Activated naive CD4-positive, alpha-beta T cell treated with anti-CD3 and anti-CD28 coated beads, Interleukin-2, amount 50 U/mL, for 16 hours (primary cell): ENCODE measurements at places on chromosomes 11 and 22.
A peak's percentile ranks its signal among the peaks of the same experiment; 100 is the strongest.

GRCh38 chr11:16839821-16840220, 101.4 kb downstream of the C11orf58 start:
- DNase-seq, result no peak

- no peak for DNase-seq
Observed at GRCh38 chr11:27179334-27179733, 138.7 kb downstream of the BBOX1 start.

DNA sequence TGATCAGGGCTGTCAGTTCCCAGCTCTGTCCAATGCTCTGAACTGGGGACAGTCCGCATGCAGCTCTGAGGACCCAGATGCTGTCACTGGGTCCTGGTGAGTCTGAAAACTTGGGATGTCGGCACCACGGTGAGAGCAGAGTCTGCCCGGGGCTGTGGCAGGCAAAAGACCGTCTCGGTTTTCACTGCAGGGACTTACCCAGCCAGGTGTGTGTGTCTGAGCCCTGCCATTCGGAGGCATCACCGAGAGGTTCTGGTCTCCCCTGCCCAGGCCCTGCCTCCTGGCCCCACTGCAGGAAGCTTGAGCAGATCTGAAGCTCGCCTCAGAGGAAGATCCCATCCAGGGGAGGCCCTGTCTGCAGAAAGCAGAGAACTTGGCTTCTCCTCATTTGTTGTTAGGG, 5.2 kb downstream of the TP53AIP1 start:
- no peak for DNase-seq

- DNase-seq, result no peak
Observed at GRCh38 chr11:46673713-46674462, 26.5 kb downstream of the ARHGAP1 start.

- DNase-seq, result no peak
Observed at GRCh38 chr11:5922749-5923426, 19.2 kb upstream of the OR56A3 start.

- no peak for DNase-seq
Observed at GRCh38 chr11:101035872-101036271, 93.7 kb downstream of the PGR start.

- DNase-seq, result no peak
Observed at GRCh38 chr22:47369431-47370015, 607.1 kb downstream of the TBC1D22A start.

GRCh38 chr22:19477321-19478044, 1.5 kb downstream of the UFD1 start:
- no peak for DNase-seq

DNA sequence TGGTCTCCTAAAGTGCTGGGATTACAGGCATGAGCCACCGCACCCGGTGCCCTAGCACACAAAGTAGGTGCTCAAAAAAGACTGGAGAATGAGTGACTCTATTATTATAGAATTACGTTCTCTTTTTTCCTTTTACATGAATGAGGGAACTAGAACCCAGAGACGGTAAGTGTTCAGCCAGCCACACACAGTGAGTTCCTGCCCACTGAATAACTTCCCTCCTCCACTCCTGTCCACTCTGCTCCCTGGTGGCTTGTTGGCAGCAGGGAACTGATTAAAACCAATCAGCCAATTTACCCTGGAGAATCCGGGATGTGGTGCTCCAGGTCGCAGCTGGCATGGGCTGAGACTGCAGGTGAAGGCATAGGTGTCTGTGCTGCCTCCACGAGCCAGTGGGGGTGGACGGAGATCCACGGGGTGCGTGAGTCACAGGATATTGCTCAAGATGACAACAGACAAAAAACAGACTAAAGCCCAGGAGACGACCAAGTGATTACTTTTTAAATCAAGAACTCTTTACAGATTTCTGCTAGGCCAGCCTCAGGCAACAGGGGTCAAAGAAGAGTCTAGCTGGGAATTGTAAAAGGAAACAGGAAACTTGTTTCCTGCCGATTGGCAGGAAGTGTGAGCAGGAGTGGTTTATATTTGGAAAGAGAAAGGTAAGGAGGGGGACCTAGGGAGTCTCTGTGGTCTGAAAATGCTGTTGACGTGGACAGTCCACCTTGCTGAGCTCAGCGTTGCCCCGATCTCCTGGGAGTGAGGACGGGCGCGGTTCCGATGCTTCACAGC, 95.2 kb upstream of the TP53I11 start:
- no peak for DNase-seq

GRCh38 chr11:64499261-64500004, 91.6 kb upstream of the SLC22A12 start:
- DNase-seq, result no peak

DNA sequence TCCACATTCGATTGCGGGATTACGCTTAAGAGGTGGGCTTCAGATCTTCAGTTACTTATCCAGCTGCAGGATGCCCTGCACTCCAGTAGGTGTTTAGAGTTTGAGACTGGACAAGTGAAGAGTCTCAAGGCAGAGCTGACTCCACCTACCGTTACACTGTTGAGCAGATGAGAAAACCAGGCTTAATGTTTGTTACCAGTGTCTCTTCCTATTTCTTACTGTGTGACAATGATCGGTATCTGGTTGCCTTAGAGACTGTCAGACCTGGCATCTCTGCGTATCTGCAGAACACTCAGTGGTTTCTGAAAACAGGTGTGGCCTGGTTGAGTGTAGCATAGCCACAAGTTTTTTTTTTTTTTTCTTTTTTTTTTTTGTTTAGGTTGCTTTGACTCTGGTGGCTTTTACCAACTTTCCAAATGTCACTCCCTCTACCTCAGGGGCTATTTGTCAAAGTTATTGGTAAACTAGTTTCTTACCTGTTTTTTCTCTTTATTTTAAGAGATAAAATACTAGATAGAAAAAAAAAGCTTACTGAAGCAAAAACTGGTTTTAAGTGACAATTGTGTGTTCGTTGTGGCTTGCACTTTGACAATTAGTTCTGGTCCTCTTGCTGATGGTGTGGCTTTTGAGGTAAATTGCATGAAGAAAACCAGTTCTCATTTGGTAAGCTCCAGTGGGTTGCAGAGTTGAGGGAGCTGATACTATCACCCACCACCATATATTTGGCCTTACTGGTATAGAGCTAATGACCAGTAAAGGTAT, 284.8 kb downstream of the ETS1 start:
- DNase-seq, result peak; percentile 40

DNA sequence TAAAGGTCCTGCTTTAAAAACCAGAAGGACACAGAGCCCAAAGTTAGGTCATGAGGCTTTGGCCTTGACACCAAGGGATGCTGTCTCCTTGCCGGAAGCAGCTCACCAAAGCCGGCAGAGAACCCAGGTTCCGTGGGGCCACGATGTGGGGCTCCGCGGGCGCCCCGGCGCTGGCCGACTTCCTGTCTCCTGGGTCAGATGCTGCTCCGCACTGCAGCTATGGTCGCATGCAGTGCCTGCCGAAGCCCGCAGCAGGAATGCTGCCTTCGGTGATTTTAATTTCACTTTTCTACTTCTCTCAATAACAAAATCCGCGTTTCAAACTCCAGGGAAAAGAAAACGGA, 454 bp upstream of the OTUB1 start:
- peak; percentile 70 for DNase-seq

DNA sequence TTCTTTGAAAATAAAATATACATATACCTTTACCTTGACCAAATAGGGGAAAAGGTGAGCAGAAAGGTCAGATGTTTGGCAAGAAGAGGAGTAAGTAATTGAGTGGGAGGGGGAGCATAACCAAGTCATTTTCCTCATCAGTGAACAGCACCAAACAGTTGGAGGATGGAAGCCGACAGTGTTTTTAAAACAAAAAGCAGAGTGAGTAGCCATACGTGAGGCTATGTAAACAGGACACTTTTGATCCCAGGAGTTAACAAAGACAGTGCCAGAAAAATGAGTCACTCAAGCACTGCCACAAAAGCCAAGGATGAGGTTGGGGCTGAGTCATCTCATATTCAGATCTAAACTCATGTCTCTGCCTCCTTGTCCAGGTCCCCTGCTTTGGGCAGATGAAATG, 734.7 kb downstream of the KCNA4 start:
- no peak for DNase-seq

- DNase-seq, result no peak
Observed at GRCh38 chr11:66889960-66890359, 33.1 kb downstream of the LRFN4 start.

DNA sequence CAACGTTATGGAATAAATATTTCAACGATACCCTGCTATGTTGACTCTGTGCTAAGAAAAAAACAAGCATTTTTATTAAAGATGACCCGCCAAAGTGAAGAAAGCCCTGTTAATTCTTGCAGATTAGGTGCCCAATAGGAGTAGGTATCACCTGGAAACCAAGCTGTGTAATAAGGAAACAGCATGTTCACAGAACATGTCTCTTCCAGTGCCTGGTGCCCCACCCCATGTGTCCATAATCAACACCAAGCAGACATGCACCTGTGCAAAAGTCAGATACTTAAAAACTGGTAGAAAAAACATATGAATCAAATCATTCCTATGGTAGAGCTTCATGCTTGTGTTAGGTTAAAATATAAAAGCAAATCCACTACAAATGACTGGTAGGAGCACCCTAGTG, 327.1 kb downstream of the SHANK2 start:
- no peak for DNase-seq

DNA sequence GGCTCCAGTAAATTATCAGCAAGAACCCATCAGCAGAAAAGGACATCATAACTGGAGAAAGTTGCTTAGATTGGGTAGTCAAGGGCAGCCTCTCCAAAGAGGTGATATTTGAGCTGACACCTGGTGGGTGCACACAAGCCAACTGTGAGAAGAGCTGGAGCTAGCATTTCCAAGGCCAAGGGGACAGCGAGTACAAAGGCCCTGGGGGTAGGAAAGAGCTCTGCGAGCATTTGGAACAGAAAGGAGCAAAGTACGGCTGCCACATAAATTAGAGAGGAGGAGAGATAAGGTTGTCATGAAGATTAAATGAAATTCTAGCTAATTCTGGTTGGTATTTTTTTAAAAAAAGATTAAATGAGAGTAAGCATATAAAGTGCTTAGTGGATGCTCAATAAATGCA, 21.7 kb upstream of the SMCO4 start:
- no peak for DNase-seq

DNA sequence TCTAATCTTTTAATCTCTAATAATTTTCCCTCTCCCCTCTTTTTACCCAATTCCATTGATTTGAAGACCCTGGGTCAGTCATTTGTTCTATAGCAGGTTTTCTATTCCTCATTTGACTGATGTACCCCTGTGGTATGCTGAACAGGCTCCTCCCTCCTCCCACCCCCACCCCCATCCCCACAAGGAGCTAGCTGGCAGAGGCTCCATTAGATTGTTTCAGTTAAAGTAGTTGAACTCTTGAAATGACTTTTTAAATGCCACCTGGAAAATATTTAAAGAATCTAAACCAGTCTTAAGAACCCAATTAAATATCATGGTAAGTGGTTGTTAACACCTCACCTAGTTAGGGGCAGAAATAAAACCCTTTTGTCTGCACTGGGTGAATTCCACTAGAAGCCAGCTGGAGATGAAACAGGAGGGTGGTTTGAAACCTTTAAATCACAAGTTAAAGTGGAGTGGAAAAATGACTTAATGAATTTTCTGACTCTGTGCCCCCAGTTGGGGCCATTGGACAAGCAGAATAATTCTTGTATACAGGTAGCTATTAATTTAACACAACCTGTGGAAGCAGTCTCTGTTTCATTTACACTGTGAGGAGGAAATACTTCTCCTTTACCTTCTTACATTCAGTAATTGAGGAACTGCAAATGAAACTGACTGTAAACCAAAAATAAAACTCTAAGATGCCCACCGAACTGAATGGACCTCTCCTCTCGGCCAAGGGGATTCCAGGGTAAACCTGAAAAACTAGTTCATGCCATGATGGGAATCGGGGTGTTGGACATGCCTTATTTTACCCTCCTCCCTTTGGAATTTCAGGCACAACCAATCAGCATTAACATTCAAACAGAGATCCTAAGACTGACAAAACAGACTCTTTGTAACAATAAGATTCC, 30.7 kb downstream of the PRR5L start:
- no peak for DNase-seq

GRCh38 chr11:77580712-77581337, 8.9 kb upstream of the AQP11 start:
- DNase-seq, result no peak

DNA sequence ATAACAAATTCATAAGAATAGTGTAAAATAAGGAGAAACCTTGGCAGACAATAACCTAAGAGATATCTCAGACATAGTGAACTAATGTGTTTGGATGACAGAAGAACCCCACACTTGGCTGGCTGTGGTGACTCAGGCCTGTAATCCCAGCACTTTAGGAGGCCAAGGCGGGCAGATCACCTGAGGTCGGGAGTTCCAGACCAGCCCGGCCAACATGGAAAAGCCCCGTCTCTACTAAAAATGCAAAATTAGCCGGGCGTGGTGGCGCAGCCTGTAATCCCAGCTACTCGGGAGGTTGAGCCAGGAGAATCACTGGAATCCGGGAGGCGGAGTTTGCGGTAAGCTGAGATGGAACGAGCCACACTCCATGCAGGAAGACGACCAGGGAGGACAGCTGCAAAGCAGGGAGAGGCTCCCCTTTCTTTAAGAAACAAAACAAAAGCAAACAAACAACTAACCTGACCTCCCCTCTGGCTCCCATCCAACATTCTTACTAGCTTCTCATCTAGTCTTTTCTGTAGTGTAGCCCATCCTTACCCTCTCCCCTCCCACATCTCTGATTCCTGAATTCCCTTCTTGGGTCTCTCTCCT, 84.2 kb downstream of the ZNF280B start:
- DNase-seq, result no peak

GRCh38 chr11:75577207-75577606, 15.2 kb downstream of the SERPINH1 start:
- DNase-seq, result peak; percentile 66

- DNase-seq, result no peak
Observed at GRCh38 chr11:86513746-86514373, 139.2 kb downstream of the CCDC81 start.

GRCh38 chr11:20599221-20600019, at the start of gene SLC6A5:
TSS of gene SLC6A5 (plus strand) at chr11:20599608. CDS start at chr11:20599673, 65 bp downstream.
- DNase-seq, result no peak

DNA sequence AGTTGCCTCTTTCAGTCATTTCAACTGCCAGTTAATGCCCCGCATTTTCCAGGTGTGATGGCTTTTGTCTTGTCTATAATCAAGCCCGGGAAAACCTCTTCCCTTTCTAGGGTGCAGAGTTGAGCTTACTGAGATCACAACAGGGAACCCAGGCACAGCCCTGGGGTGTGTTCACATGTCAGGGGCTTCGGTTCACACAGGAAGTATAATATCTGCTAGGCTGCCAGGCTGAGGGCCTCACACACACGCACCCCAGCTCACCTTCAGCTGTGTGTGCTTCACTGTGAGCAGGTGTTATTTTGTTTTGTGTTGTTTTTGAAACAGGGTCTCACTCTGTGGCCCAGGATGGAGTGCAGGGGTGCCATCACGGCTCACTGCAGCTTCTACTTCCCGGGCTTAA, 9.7 kb upstream of the SOX10 start:
- no peak for DNase-seq
